ENCODE measurements at places on chromosomes 5 and 9.

- no peaks in the 10 kb centered on the region for H3K36me3 ChIP-seq
- H3K4me3 ChIP-seq: no peak overlapping the region
- H3K27ac ChIP-seq: no peak overlapping the region
- no peak for DNase-seq
- no peaks in the 10 kb centered on the region for H3K4me1 ChIP-seq
These were observed 240.6 kb upstream of the MAP3K1 start for GRCh38 chr5:56574778-56575177.

- no peak for DNase-seq
- H3K27ac ChIP-seq: no peak overlapping the region
- no peaks in the 10 kb centered on the region for H3K36me3 ChIP-seq
These were observed 212.1 kb downstream of the TLR4 start for GRCh38 chr9:117916291-117916690.

DNA sequence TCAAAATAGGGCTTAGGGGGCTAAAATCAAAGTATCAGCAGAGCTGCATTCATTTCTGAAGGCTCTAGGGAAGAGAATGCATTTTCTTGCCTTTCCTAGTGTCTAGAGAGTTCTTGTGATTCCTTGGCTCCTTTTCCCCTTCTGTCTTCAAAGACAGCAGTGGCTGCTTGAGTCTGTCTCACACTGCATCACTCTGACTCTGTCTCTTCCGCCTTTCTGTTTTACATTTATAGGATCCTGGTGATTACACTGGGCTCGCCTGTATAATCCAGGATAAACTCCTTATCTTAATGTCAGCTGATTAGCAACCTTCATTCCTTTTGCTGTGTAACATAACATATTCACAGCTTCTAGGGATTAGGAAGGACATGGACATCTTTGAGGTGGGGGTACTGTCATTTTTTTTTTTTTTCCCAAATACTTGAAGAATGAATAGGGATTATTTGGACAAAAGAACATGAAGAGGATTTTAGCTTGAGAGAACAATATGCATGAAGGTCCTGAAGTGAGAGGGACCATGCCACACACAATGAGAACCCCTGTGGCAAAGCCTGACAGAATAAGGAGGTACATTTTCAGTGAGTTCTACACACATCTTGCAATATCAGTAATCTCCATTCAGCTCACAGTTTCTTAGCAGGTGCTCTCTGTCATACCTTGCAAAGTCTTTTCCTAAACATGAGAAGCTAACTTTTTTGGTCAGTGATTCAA, 267.6 kb downstream of the FAM170A start:
- no peaks in the 10 kb centered on the region for H3K27me3 ChIP-seq
- H3K4me1 ChIP-seq: no peaks in the 10 kb centered on the region
- no peak overlapping the region for H3K27ac ChIP-seq
- DNase-seq: no peak

GRCh38 chr5:78792345-78793055, 143.9 kb upstream of the LHFPL2 start:
- DNase-seq: no peak
- no peak overlapping the region for H3K27ac ChIP-seq
- no peaks in the 10 kb centered on the region for H3K36me3 ChIP-seq
- no peak overlapping the region for H3K4me3 ChIP-seq
- no peaks in the 10 kb centered on the region for H3K27me3 ChIP-seq

- no peaks in the 10 kb centered on the region for H3K36me3 ChIP-seq
- no peak overlapping the region for H3K4me3 ChIP-seq
- H3K27me3 ChIP-seq: no peaks in the 10 kb centered on the region
These were observed 16.2 kb upstream of the NDUFB6 start for GRCh38 chr9:32589083-32589723.

DNA sequence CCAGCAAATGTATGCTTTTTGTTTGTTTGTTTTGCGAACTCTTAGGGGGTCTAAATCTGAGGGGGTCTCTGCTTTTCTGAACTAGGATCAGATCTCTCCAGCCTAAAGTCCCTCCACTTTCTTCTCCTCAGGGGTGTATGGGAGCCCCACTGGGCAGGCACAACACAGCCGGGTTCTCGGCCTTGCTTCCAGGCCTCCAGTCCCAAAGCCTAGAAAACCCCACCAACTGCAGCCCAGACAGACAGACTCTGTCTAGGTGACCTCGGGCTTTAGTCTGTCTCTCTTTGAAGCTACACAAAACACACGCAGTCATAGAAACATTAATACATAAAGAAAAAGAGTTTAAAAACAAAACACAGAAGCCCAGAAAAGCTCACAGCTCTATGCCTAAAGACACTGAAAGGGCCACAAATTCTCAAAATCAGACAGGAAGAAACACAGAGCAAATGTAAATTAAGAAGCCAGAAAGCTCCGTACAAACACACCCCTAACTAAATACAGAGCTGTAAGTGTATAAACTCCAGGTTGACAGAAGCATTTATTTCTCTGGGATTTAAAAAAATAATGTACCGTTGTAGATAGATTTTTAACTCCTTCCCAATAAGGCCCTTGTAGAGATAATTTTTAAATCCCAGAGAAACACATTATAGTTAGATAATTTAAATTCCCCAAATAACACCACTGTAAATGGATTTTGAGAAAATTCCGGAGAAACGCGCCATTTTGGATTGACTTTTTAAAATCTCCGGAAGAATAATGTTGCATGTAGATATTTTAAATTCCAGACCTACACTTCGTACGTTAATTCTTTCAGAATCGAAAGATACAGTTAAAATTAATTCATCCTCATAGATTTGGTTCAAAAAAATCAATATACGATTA, 2.0 kb downstream of the PITX1 start:
- no peak overlapping the region for H3K27ac ChIP-seq
- no peaks in the 10 kb centered on the region for H3K27me3 ChIP-seq
- H3K4me3 ChIP-seq: no peak overlapping the region

- no peak overlapping the region for H3K27ac ChIP-seq
- no peaks in the 10 kb centered on the region for H3K4me1 ChIP-seq
- no peaks in the 10 kb centered on the region for H3K36me3 ChIP-seq
- no peak for DNase-seq
- H3K4me3 ChIP-seq: no peak overlapping the region
These were observed 447.5 kb upstream of the GRIN3A start for GRCh38 chr9:102185962-102186361.

- H3K4me1 ChIP-seq: no peaks in the 10 kb centered on the region
- H3K27me3 ChIP-seq: no peaks in the 10 kb centered on the region
- DNase-seq: no peak
- no peaks in the 10 kb centered on the region for H3K36me3 ChIP-seq
- no peak overlapping the region for H3K4me3 ChIP-seq
These were observed 332.9 kb downstream of the CSNK1G3 start for GRCh38 chr5:123844873-123845272.
